ENCODE measurements at places on chromosomes 4 and X. TPM values are rescaled to one million over a fixed set of nuclear protein-coding genes. Genes with fewer than 3 reads are reported as not detected.

GRCh38 chrX:140250391-140250790 is 254.5 kb downstream of the SOX3 start:
- DNase-seq, result no peak

DNA sequence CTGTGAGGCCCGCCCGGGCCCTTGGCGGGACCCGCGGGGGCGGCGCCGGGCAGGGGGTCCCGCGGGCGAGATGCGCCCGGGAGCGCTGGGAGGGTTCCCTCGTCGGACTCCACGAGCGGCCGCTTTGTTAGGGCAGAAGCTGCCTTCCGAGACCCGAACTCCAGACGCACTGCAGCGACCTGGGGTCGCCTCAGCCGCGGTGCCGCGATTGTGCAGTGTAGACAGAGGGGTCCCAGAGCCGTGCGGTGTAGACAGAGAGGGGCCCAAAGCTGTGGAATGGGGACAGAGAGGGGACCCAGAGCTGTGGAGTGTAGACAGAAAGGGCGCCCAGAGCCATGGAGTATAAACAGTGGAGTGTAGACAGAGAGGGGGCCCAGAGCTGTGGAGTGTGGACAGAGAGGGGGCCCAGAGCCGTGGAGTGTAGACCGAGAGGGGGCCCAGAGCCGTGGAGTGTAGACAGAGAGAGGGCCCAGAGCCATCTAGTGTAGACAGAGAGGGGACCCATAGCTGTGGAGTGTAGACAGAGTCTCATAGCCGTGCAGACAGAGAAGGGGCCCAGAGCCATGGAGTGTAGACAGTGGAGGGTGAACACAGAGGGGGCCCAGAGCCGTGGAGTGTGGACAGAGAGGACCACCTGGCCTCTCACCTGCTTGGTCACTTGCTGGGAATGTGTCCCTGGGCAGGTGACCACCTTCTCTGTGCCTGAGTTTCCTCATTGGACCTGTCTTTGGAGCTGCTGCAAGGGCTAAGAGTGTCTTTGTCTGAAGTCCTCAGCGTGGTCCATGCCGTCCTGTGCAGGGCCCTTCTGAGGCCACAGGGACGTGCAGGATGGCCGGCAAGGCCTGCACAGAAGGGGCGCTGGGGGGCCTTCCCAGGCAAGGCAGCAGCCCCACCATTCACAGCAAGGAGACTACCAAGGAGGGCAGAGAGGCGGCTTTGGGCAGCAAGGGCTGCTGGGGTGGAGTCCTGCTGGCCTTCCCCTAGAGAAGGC is 875 bp downstream of the RGS12 start:
- DNase-seq, result no peak

- DNase-seq, result no peak
Measured at GRCh38 chr4:98733601-98734000, 75.2 kb upstream of the TSPAN5 start.

GRCh38 chrX:16603822-16604221 is 46.1 kb upstream of the S100G start:
- DNase-seq, result no peak

- no peak for DNase-seq
Measured at GRCh38 chr4:126238013-126238412, 923.3 kb downstream of the FAT4 start.

GRCh38 chr4:156959298-156959702 is 12.3 kb downstream of the PDGFC start:
- DNase-seq, result peak; percentile 42

The DGKK gene
- total RNA-seq, result not detected

The HTN1 gene
- not detected for total RNA-seq

The TMPRSS11B gene
- not detected for total RNA-seq

The HERC6 gene
- 4.9 TPM for total RNA-seq

The FGFBP2 gene
- not detected for total RNA-seq

The CABS1 gene
- not detected for total RNA-seq
